Head of caudate nucleus (tissue), 42 donors: ENCODE measurements at places on chromosomes 5 and 9.

DNA sequence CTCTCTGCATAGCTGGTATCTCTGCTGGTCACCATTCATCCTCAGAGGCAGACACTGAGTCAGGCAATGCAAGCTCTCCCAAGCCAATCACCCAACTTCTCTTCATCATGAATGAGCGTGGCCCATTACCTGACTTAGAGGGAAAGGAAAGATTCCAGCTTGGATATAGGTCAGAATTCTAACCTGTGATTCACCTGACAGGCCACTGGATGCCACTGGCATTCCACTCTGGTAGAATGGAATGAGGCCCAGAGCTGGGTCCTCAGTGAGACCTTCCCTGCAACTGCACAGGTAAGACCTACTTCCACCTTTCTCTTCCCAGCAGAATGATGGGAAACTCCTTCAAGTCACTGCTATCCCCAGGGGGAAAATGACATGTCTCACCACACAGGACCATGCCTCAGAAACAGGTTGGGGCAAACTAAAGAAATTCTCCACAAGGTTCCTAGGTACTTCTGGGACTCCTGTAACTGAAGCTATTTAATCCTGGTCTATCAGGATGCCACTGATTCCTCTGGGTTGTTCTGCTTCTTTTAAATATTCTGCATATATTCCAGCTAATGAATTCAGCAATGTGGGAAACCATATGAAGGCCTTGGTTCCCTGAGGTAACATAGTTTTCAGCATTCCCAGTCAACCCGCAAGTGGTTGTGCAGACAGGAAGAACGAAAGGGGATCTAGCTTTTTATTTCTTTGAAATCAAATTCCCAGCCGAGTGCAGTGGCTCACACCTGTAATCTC, 62.0 kb downstream of the SUSD1 start:
- no peak for DNase-seq

DNA sequence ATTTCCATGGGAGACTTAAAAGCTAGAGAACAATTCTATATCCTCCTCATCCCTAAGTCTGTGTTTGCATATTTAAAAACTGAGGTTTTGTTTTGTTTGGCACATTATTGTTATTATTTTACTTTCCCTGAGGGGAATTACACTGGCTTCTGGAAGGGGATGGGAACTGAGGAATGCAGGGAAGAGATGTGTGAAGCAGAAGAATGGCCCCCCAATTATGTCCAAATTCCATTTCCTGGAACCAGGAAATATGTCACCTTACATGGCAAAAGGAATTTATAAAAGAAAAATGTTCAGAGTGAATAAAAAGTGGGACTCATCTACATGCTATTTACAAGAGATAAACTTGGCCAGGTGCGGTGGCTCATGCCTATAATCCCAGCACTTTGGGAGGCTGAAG, 129.8 kb downstream of the MARCHF11 start:
- no peak for DNase-seq

DNA sequence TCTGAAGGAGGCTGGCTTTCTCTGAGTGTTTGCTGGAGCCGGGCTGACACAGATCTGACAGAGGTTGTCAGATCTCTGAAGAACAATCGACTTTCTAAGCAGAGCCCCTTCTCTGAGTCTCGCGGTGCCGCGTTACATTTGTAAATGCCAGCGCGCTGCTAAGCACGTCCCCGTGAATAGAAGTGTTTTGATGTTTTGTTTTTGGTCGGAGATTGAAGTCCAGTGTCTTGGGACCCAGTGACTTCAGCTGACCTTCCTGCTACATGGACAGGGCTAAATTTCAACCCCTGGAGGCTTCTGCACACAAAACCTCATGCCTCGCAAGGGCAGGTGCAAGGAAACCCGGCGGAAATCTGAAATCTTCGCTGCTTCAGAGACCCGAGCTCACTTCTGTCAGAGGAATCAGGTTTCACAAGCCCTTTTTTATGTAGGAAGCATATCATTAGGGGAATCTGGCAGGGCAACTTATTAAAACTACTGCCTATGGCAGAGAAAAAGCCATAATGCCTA, 27.2 kb downstream of the NEUROG1 start:
- DNase-seq = no peak

- peak; percentile 63 for DNase-seq
Measured at GRCh38 chr9:91711755-91712601, 238.1 kb downstream of the ROR2 start.

DNA sequence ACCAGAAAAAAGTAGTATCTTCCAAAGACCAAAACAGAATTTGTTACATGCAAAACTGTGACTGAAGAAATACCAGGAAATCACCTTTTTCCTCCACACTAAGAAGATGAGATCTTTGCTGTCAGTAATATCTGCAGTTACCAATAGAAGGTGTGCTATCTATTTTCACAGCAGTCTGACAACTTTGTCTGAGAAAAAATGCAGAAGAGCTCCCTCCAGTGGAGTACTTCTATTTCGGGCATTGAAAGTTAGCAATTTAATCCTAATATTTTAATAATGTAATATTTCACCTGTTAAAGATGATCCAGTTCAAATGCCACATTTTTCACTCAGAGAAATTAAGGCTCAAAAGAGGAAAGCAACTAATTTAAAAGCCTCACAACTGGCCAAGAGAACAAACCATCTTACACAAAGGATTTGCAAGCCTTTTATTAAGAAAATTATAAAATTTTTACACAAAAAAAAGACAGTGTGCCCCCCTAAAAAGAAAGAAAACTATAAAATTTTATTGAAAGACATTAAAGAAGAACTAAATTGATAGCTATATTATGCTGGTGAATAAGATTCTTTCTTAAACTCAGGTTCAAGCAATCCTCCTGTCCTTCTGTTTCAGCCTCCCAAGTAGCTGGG, 50.6 kb downstream of the DEPDC1B start:
- peak; percentile 22 for DNase-seq

GRCh38 chr5:95262933-95263660, 21.8 kb downstream of the MCTP1 start:
- DNase-seq = no peak

- no peak for DNase-seq
Measured at GRCh38 chr5:55313870-55314617, 6.3 kb downstream of the MTREX start.

DNA sequence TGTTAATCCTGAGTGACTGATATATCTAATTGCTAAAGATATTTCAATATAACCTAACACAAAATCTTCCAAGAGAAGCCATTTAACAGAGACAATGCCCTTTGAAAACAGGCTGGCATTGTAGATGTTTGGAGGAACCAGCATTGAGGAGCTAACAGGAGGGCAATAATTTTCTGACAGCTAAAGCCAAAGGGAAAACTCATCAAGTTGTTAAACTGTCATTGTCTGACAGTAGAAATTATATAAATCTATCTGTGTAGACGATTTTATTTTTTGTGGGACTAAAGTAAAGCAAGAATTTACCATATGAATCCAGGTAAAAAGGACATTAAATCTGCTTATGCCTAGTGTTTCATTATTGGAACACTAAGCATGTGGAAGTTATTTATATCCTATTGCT, 500.2 kb upstream of the NMUR2 start:
- no peak for DNase-seq
